Astrocyte of the hippocampus (primary cell): ENCODE measurements at places on chromosomes 7 and 10.

GRCh38 chr7:30164567-30164966 is 29.8 kb downstream of the MTURN start:
- peak; percentile 75 for DNase-seq

- DNase-seq: no peak
Observed at GRCh38 chr10:105073999-105074398, 432.9 kb downstream of the SORCS3 start.

DNA sequence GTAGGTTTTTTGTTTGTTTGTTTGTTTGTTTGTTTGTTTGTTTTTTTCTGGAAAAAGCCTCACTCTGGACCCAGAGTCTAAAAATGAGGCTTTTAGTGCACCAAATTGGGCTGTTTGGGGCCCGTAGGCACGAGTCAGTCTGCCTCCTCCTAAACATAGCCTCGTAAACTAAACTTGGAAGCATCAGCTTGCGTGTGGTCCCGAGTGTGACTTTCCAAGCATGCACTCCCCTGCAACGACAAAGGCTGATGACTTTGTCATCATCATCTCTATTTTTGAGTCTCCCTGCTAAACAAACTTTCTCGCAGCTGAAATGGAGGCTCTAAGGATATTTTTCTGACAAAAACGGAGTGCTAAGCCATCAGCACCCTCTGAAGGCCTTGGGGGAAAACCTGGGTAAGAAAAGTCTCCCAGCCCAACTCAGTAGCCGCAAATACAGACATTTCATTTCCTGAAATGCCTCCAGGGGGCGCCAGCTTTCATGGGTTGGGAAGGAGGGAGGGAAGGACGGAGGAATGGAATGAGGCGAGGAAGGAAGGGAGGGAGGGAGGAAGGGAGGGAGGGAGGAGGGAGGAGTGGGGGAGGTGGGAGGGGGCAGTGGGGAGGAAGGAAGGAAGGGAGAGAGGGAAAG is 245.9 kb downstream of the KCNMA1 start:
- peak; percentile 94 for DNase-seq

DNA sequence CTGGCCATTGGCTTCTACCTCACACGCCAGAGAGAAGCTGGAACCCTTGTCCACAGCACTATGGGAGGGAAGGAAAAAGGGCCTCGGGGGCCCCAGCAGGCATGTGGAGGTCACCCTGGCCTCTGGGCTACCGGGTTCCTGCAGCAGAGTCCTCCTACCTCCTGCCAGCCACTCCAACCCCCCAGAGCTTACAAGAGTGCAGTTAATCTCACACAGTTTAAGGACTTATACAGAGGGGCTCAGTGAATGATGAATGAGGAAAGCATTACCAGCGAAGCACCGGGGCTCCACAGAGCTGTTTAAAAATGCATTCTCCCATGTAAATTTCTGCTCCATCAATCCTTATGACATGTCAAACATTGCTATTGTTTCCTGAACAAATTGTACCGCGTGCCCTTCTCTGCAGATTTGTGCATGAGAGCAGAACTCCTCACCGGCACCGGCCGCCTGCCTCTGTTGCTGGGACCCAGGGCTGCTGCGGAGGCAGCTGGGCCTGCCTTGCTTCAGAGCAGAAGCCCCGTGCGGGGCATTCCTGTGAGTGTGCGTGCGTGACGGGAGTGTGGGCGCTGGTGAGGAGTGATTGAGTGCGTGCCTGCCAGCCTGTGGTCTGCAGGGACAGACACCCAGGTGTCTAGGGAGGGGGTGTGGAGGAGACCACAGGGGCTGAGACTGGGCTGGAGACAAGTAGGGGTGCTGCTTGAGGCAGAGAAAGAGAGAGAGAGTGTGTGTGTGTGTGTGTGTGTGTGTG is 52.8 kb downstream of the C10orf105 start:
- DNase-seq: peak; percentile 24

DNA sequence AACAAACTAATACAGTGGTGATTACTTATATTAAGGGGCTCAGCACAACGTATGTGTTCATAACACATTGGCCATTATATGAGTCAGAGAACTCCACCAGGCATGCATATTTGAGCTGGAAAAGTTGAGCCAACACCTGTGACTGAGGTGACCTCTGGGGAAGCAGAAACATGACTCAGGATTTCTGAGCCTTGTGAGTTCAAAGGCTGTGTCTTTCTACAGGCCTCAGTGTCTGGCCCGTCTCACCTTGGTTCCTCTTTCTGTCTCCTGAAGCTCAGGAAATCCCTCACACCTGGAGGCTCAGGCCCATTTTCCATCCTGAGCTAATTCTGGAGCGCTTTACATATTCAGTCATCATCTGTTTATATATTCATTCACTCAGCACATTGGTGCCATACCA is 230.9 kb upstream of the AGK start:
- DNase-seq: peak; percentile 4

DNA sequence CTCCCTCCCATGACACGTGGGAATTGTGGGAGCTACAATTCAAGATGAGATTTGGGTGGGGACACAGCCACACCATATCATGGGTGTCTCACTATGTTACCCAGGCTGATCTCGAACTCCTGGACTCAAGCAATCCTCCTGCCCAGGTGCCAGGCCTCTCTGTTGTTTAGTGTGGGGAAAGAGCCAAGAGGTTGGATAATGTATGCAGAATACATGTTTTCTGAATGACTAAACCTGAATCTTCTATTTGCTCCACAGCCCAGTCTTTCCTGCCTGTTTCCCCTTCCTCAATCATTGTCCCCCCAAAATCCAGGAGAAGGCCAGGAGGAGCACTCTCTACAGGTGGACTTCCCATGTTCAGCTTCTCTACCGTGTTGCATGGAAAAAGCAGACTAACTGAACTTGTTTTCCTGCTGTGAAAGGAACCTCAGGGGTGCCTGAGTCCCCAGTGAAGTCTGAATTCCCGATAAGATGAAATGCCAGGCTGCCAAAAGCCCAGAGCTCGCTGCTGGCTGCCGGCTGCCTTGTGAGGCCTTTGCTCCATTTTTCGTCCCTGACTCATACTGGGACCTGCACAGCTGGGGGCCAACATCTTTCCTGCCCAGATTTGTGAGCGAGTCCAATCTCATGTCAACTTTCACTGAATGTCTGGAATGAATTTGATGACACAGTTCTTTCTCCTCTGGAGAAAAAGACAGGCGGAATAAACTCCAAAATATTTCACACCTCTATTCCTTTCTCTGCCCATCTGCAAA is 588.0 kb downstream of the CALN1 start:
- peak; percentile 95 for DNase-seq

DNA sequence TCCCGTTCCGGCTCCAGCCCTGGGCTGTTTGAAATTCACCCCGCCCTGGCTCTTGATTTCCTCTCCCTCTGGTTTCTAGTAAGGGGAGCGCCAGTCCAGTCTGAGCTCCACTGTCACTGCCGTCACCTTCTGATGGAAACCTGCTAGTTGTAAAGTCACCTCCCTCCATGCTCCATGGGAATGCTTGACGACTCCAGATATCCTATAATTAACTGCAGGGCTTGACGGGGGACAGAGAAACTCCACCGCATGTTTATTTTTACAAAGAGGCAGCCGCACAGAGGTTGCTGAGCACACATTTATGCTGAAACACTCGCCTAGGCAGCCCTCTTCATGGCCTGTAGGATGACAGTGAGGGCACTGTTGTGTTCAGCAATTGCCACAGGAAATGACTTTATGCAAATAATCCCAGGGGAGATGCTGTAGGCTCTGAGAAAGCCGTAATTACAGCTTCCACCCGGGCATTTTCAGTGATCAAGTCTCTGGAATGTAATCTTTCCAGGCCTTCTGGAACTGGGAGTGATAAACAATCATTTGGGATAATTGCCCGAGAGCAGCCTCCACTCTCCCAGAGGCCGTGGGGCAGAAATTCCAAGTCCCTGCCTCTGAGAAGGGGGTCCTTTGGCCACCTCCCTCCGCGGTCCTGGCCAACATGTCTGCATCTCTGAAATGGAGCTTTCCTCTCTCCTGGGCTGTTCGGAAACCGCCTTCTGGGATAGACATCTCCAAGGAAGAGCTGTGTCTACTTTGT is 300.5 kb downstream of the KLF6 start:
- DNase-seq: no peak

- peak; percentile 18 for DNase-seq
Observed at GRCh38 chr7:7761974-7762779, 43.8 kb upstream of the RPA3 start.

GRCh38 chr7:50560865-50561351 is 4.3 kb downstream of the DDC start:
- no peak for DNase-seq

GRCh38 chr7:150398965-150399320 is 19.8 kb downstream of the ZNF775 start:
- DNase-seq: no peak

DNA sequence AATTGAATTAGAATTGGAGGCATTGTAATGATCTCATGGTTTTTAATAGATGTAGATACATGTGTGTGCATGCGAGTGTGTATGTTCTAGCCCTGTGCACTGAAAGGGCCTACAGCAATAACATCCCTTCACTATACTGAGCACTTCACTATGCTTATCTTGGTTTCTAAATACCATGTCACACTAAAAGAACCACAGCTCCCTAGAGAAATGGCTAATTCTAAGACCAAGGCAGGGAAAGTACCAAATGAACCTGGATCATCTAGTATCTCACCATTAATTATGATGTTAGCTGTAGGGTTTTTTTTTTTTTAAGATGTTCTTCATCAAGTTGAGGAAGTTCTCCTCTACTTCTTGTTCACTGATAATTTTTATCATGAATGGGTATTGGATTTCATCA is 55.1 kb downstream of the HECTD2 start:
- no peak for DNase-seq

DNA sequence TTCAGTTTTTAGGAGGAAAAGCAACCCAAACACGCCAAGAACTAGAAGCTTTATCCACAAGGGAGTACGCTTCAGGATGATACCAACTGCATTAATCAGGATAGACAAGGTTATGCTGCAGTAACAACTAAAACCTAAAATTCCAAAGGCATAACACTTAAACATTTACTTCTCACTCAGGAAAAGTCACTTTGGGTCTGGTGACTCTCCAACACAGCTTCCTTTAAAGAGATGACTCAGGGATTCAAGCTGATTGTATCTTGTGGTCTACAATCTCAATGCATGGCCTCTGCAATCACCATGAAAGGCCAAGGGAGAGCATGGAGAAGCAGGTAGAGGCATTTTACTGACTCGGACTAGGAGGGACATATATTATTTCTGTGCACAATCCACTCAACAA is 315.8 kb downstream of the KCNMA1 start:
- DNase-seq: no peak

- peak; percentile 32 for DNase-seq
Observed at GRCh38 chr7:23115991-23116390, 10.4 kb downstream of the KLHL7 start.

DNA sequence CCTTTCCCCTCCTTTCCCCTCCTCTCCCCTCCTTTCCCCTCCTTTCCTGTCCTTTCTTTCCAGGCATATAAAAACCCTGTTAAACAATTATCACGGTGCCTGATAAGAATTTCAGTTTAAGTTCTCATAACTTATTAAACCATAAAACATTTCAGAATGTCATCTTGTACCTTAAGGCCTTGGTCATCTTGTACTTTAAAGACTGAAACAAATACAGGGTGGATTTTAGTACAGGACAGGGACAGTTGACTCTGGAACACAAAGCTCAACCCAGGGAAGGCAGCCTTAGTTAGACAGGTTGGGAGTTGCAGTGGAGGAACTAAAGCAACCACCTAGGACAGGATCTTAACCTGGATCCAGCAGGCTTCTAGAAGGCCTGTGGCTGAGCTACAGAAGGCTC is 1.2 kb downstream of the AGR3 start:
- DNase-seq: no peak

GRCh38 chr10:117300671-117301070 is 59.8 kb downstream of the SLC18A2 start:
- no peak for DNase-seq

GRCh38 chr10:98012644-98013043 is 17.8 kb downstream of the CRTAC1 start:
- no peak for DNase-seq

DNA sequence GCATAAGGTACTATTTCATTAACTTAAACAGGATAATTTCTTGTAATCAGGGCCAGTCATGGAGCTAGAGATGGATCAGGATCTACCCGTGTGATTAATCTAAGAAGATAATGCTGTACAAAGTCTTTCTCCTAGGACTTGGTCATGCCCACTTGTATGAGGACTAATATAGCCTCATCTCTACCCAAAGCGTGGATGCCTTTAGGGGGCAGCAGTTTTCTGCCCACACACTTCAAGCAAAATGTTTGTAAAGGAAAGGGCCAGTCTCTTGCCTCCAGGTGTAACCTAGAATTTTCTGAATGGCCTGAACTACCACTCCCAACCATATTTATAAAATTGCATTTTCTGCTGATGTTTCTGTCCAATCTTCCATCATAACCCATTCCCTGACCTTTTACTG is 764.0 kb upstream of the IGFBP3 start:
- no peak for DNase-seq

DNA sequence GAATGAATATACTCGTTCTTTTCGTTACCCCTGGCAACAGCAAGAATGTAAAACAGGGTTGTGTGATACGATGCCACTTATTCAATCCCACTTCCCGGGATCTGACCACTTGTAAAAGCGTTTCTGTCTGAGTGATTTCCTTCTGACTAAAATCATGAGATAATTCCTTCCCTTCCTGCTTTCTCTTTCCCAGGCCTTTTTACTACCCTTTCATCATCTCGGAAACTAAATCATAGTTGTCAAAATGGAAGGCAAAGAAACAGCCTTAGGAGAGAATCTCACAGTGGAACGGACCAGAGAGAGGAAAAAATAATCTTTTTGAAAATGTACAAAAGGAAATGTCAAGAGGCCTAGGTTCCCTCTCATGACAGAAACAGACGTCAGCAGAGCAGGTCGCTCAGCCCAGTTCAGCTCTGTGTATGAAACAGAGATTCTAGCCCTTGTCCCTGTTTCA is 29.8 kb downstream of the DIP2C start:
- peak; percentile 82 for DNase-seq

- DNase-seq: no peak
Observed at GRCh38 chr7:146094356-146094755, 22.2 kb upstream of the CNTNAP2 start.

- DNase-seq: peak; percentile 35
Observed at GRCh38 chr7:91112902-91113341, 151.3 kb upstream of the FZD1 start.

DNA sequence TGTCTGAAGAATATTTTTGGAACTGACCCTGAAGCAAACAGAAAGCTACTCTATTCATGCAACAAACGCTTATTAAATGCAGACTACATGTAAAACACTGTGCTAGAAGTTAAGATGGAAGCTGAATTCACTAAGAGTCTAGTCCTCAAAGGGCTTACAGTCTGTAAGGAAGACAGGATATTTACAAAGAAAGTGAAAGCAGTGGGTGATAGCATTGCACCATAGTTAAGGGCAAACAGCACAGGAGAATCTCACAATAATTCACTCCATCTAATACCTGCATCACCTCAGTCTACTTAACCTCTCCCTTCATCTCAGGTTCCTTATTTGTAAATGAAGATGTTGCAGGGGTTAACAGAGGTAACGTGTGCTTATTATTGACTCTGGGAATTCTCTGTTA is 360.0 kb upstream of the AOAH start:
- DNase-seq: no peak

GRCh38 chr10:126670895-126671261 is 385 bp upstream of the C10orf90 start:
- DNase-seq: no peak
